ENCODE measurements at places on chromosomes 4 and X. TPM values are rescaled to one million over a fixed set of nuclear protein-coding genes. Genes with fewer than 3 reads are reported as not detected.

DNA sequence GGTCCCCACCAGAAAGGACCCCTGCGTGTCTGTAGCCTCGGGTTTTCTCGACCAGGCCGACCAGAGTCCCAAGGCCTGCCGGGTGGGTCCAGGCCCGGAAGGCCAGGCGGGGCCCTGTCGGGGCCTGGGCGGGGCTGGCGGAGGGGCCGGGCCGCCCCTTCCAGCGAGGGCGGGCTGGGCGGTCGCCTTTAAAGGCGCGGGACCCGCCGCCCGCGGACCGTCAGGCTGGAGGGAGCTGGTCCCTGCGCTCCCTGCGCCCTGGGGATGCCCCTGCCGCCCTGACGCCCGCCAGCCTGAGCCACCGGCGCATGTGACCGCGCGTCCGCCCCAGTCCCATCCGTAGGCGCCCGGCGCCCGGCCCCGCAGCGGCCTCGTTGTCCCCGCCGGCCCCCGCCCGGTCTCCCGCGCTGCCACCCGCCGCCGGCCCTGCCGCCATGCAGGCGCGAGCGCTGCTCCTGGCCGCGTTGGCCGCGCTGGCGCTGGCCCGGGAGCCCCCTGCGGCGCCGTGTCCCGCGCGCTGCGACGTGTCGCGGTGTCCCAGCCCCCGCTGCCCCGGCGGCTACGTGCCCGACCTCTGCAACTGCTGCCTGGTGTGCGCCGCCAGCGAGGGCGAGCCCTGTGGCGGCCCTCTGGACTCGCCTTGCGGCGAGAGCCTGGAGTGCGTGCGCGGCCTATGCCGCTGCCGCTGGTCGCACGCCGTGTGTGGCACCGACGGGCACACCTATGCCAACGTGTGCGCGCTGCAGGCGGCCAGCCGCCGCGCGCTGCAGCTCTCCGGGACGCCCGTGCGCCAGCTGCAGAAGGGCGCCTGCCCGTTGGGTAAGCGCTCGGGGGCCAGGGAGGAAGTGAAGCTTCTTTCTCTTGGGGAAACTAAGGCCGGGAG, at the start of gene HTRA3:
Gene HTRA3 (plus strand): TSS at position 220 of the 883 bp plus-strand sequence. CDS start 215 bp downstream, at position 435.
- DNase-seq = peak; percentile 88

F8A3 gene
- not detected for total RNA-seq

DNA sequence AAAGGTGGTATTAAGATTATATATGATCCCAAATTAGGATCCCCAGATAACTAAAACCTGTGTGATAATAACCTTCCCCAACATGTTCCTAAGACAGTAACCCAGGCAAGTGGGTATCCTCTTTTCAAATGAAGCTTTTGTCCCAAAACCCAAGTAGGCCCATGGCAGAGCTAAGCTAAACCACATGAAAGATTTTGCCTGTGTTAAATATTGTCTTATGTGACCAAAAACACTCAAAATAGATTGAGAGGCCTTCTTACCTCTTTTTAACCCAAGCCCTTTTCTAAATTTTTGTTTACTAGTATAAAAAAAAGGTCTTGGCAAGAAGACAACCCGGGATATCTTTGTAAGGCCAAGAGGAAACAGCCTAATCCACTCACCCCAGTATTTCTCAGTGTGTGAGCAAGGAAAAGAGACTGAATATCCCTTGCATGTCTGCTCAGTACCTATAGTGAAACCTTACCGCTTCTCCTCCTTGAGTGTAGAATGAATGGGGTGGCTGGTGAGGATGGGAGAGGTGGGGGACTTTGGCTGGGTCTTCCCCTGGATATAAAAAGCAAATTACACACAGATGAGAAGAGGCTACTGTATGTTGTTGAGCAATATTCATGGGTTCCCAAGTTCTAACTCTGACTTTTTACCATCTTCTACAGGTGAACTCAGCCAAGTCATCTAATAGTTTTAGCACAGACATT, 188.8 kb upstream of the BMP3 start:
- DNase-seq = no peak

- DNase-seq = no peak
These were observed 423 bp downstream of the CRMP1 start for GRCh38 chr4:5892323-5893003.

DNA sequence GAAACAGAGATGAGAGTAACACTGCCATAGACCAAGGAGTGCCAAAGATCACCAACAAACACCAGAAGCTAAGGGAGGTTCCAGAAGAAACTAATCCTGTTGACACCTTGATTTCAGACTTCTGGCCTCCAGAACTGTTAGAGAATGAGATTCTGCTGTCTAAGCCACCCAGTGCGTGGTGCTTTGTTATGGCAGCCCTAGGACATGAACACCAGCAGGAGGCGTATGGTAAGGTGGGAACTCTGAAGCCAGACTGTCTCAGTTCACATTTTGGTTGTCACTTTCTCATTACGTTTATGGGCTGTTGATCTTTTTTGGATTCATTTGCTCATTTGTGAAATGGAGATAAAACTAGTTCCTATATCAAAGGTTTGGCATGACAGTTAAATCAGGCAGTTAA, 142.9 kb downstream of the DCHS2 start:
- DNase-seq = no peak

- peak; percentile 57 for DNase-seq
These were observed 584 bp downstream of the TMEM271 start for GRCh38 chr4:575281-576141.

- DNase-seq = no peak
These were observed 2429.7 kb downstream of the PCDH7 start for GRCh38 chr4:33149658-33150524.

RRAGB gene
- 9.9 TPM for total RNA-seq

MAGEA2B gene
- total RNA-seq = not detected

DNA sequence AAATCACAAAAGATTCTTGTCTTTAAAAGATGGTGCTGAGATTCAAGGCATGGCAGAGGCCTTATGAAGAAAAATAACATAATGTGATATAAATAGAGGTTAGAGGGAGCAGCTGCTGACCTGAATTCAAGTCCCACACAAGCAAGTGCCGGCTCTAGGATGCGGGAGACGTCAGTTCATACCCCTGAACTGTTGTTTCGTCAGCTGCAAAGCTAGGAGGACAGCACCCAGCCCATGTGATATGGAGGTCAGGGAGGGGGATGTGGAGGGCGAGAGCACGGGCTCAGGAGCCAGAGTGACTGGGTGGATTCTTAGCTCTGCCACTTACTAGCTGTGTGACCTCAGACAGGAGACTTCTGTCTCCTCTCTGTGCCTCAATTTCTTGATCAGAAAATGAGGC, 77.9 kb downstream of the JAKMIP1 start:
- DNase-seq = no peak

DNA sequence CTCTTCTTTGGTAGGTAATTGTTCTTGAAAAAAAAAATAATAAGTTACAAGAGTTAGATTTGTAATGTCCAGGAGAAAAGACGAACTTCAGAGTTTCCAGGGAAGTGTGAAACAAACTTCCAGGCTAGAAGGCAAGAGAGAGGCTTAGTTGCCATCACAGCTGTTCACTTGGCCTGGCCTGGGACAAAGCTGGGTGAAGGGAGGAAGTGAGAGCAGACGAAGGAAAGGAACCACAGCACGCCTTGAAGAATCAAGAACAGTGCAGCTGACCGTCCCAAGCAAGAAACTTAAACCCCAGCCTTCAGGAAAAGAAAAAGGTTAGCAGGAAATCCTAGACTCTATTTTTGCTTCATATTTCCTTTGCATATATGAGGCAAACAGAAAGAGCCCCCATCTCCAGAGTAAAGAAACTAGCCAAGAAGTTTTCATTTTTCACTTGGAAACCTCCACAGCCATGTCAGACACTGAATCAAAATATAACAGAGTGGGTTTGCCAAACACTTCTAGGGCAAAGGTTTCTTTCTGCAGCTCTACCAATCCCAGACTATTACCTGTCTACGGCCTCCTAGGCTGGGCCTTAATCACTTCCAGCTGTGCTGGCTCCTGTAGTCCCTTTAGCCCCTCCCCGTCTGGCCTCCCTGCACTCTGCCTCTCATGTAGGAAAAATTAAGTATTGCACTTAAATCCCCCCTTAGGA, 209.6 kb downstream of the SPATA18 start:
- DNase-seq = peak; percentile 47

GRCh38 chr4:47469951-47470350, 6.4 kb upstream of the COMMD8 start:
- DNase-seq = no peak

DNA sequence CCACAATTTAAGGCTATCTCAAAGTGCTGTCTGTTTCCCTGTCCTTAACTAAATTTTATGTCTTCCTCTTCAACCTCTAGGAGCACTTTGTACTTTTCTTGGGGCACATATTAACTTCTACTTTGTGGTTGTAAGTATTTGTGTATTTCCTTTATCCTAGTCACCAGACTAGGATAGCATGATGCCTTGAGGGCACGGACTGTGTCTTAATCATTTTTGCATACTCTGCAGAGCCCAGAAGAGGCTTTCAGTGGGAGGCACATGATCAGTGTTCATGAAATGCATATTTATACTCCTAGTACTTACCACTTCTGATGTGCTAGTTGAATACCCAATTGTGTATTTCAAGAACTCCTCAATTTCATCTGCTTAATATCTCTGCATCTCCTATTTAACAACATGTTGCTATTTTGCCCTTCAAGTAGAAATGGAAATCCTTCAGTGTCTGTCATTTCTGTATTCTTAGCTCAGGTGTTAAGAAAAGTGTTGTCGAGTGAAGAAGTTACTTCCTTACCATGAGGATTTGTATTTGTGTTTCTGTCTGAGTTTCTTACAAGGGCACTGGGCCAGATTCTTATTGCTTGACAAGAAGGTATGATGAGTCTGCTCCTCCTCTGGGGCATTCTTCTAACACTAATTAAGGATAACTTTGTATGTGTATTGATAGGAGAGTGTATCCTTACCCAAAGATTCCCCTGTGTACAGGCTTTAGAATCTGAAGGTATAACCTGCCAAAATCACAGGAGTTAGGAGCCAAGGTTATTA, 28.3 kb upstream of the PGRMC2 start:
- DNase-seq = no peak

- peak; percentile 94 for DNase-seq
These were observed 1.2 kb downstream of the MAGIX start for GRCh38 chrX:49163555-49164419.

GRCh38 chr4:82055156-82055555, 318.6 kb downstream of the HNRNPD start:
- DNase-seq = no peak

- DNase-seq = no peak
These were observed 1.3 kb upstream of the TNIP2 start for GRCh38 chr4:2757426-2757825.

FAM236D gene
- total RNA-seq = not detected

GRCh38 chr4:83216959-83217683, 67.5 kb downstream of the COQ2 start:
- no peak for DNase-seq

GPR119 gene
- not detected for total RNA-seq
